ENCODE measurements at places on chromosomes 11 and 22. TPM values are rescaled to one million over a fixed set of nuclear protein-coding genes. Genes with fewer than 3 reads are reported as not detected.
A peak's percentile ranks its signal among the peaks of the same experiment; 100 is the strongest.

- H3K4me3 ChIP-seq, result no peak overlapping the region
- no peaks in the 10 kb centered on the region for H3K4me1 ChIP-seq
- no peak overlapping the region for H3K27ac ChIP-seq
- H3K36me3 ChIP-seq, result no peaks in the 10 kb centered on the region
- peaks cover 1% of the 10 kb centered on the region for H3K27me3 ChIP-seq
Measured at GRCh38 chr22:42786606-42787356, 66.1 kb upstream of the A4GALT start.

GRCh38 chr11:133443206-133443747 is 89.0 kb downstream of the OPCML start:
- no peaks in the 10 kb centered on the region for H3K4me1 ChIP-seq
- H3K4me3 ChIP-seq, result no peak overlapping the region
- H3K27ac ChIP-seq, result no peak overlapping the region
- no peaks in the 10 kb centered on the region for H3K36me3 ChIP-seq
- no peaks in the 10 kb centered on the region for H3K27me3 ChIP-seq

GRCh38 chr11:83033972-83034672 is 37.6 kb downstream of the RAB30 start:
- peaks cover 20% of the 10 kb centered on the region for H3K4me1 ChIP-seq
- H3K27me3 ChIP-seq, result no peaks in the 10 kb centered on the region
- H3K36me3 ChIP-seq, result peaks cover 2% of the 10 kb centered on the region
- no peak overlapping the region for H3K4me3 ChIP-seq
- no peak overlapping the region for H3K27ac ChIP-seq
- no peak for DNase-seq

DNA sequence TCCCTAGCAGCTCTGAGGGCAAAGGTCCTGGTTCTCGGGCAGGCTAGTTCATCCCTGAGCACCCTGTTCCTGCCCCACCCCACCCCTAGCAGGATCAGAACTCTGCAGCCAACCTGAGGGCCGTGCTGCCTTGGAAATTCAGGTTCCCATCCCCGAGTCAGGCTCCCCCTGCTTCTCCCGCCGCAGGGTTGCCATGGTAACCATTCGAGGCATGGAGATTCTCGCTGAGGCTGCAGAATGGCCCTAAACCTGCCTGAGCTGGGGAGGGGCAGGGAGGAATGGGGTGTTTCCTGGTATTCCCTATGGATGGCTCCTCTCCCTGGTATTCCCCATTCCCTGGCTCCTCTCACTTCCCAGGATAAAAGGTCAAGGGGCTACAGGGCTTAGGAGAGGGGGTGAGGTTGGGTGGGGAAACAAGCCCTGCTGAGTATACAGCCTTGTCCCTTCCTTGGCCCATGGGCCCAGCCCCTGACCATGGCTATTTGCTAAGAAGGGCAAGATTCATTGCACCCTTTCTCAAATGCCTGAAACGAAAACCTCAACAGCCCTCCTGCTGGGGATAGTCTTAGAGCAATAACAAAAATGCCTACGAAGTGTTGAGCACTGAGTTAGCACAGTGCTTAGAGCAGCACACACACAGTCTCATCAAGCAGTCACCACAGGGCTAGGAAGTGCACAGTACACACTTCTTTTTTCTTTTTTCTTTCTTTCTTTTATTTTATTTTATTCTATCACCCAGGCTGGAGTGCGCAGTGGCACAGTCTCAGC is 58.7 kb downstream of the CHST1 start:
- H3K4me1 ChIP-seq, result no peaks in the 10 kb centered on the region
- H3K4me3 ChIP-seq, result no peak overlapping the region
- no peak for DNase-seq

DNA sequence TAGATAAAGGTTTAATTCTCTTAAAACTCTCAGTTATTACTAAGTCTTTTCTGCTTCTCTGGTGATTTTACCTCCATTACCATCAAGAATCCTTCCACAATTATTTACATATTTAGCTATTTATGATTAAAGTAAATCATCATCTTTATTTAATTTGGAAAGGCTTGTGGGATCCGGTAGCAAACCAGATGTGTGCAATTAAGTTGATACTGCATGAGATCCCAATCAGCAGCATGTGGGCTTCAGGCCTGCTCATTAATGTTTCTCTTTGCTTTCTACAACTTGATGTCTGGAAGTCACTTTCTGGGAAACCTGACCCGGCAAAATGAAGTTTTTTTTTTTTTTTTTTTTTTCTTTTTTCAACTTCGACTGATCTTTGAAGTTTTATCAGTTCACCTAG is 558.4 kb upstream of the ANO5 start:
- no peaks in the 10 kb centered on the region for H3K36me3 ChIP-seq
- H3K27ac ChIP-seq, result no peak overlapping the region
- no peak overlapping the region for H3K4me3 ChIP-seq
- no peaks in the 10 kb centered on the region for H3K4me1 ChIP-seq

DNA sequence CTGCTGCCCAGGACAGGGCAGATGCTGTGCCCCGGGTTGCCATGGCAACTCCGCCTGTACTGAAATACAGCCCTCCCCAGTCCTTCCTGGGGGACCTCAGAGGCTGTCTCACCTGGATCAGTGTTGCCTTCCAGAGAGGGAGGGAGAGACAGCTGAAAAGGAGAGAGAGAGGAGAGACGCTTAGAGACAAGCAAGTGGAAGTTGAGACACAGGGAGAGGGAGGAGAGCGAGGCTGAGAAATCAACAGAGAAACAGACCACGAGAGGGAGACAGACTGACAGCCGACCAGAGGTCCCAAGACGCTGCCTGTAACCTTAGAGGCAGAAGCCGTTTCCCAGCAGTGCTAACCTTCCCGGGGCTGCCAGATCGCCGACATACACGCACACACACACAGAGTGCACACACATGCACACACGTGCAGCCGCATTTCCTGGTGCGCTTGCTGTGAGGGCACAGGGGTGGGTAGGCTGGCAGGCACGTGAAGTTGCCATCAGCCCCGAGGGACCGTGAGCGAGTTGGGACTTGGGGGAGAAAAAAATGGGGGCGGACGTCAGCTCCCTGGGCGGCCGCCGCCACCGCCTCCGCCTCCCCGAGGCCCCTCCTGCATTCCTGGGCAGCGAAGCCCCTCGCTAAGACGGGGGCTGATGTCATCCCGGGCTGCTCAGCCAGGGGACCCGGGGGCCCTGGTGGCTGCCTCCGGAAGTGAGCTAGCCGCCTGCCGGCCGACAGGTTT is 88.6 kb upstream of the CRYBB3 start:
- peaks cover 10% of the 10 kb centered on the region for H3K4me1 ChIP-seq
- no peaks in the 10 kb centered on the region for H3K36me3 ChIP-seq
- H3K4me3 ChIP-seq, result peak overlapping the region; percentile 65
- no peaks in the 10 kb centered on the region for H3K27me3 ChIP-seq
- DNase-seq, result peak; percentile 61

GRCh38 chr11:111719379-111719778 is 46.8 kb downstream of the PPP2R1B start:
- no peak for DNase-seq
- H3K4me1 ChIP-seq, result no peaks in the 10 kb centered on the region
- no peak overlapping the region for H3K27ac ChIP-seq
- peaks cover 27% of the 10 kb centered on the region for H3K36me3 ChIP-seq
- H3K4me3 ChIP-seq, result no peak overlapping the region
- no peaks in the 10 kb centered on the region for H3K27me3 ChIP-seq

DNA sequence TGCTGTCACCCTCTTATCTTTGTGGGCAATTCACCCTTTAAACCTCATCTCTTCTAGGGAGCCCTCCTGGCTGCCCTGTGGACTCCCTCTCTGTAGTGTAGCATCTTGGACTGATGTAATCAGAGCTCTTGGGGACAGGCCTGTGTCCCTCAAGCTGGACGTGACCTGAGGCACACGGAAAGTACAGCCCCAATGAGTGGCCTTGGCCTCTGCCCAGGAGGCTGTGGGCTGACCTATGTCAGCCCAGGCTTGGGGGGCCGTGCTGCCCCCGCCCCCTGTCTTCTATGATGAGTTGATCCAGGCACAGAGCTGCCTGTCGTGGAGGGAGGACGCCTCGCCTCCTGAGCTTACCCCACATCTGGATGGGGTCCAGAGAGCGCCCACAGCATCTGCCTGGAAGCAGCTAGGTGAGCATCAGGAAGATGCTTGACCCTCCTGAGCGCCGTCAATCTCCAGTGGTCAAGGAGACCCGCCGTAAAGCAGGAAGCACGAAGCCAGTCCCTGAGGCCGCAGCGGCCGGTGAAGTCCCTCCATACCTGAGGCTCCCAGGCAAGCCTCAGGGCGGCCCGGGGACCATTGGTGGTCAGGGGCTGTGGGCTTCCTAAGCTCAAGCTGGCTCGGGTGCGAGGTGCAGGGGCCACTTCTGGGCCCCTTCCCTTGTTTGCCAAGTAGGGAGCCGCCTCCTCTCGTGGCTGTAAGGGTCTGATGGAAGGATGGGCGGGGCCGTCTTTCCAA is 1136.9 kb downstream of the BRD1 start:
- H3K4me3 ChIP-seq, result no peak overlapping the region
- H3K27me3 ChIP-seq, result no peaks in the 10 kb centered on the region
- no peak overlapping the region for H3K27ac ChIP-seq
- H3K4me1 ChIP-seq, result no peaks in the 10 kb centered on the region

- H3K4me1 ChIP-seq, result no peaks in the 10 kb centered on the region
- DNase-seq, result no peak
- H3K27ac ChIP-seq, result no peak overlapping the region
- peaks cover 3% of the 10 kb centered on the region for H3K27me3 ChIP-seq
- H3K36me3 ChIP-seq, result no peaks in the 10 kb centered on the region
Measured at GRCh38 chr22:29050457-29050856, 11.2 kb downstream of the C22orf31 start.

DNA sequence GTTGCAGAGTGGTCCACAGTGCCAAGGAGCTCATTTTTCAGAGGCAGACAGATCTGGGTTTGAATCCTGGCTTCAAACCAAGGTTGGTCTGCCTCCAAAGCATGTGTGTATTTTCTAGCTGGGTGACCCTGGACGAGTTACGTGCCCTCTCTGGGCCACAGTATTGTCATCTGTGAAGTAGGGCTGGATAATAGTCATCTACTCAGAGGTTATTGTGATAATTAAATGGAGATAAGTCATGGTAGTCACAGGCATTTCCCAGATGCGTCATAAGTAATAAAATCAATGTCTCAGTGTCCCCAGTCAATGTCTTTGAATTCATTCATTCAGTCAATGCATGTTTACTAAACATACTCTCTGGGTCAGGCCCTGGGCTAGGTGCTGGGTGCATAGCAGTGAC is 8.6 kb downstream of the OMP start:
- no peaks in the 10 kb centered on the region for H3K36me3 ChIP-seq
- H3K27ac ChIP-seq, result no peak overlapping the region
- peaks cover 3% of the 10 kb centered on the region for H3K27me3 ChIP-seq

DNA sequence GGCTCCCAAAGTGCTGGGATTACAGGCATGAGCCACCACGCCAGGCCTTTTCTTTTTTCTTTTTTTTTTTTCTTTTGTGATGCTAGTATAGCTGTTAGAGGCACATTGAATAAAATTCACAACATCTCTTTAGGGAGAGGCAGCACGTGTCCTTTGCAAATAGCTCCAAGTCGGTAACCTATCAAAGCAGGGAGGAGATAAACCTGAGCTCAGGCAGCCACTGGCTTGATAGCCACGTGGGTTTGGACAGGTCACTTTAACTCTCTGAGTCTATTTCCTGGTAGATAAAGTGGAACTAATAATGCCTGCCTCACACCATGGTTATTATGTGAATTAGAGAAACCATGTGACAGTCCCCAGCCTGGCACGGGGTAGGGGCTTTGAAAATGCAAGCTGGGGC is 43.1 kb upstream of the ATXN10 start:
- H3K27ac ChIP-seq, result no peak overlapping the region
- no peaks in the 10 kb centered on the region for H3K36me3 ChIP-seq
- H3K4me3 ChIP-seq, result no peak overlapping the region
- H3K27me3 ChIP-seq, result peaks cover 56% of the 10 kb centered on the region
- DNase-seq, result no peak

GRCh38 chr11:134382257-134382656 is 29.8 kb downstream of the B3GAT1 start:
- peaks cover 15% of the 10 kb centered on the region for H3K4me1 ChIP-seq
- H3K27me3 ChIP-seq, result peaks cover 4% of the 10 kb centered on the region
- no peaks in the 10 kb centered on the region for H3K36me3 ChIP-seq
- no peak for DNase-seq

- no peak overlapping the region for H3K4me3 ChIP-seq
- DNase-seq, result no peak
- H3K36me3 ChIP-seq, result no peaks in the 10 kb centered on the region
- peaks cover 8% of the 10 kb centered on the region for H3K27me3 ChIP-seq
- peaks cover 3% of the 10 kb centered on the region for H3K4me1 ChIP-seq
- H3K27ac ChIP-seq, result no peak overlapping the region
Measured at GRCh38 chr11:1565904-1566247, 6.2 kb downstream of the DUSP8 start.

GRCh38 chr11:6635082-6635932 is 16.1 kb upstream of the TPP1 start:
- no peaks in the 10 kb centered on the region for H3K36me3 ChIP-seq
- H3K27ac ChIP-seq, result no peak overlapping the region
- DNase-seq, result no peak

- no peak overlapping the region for H3K27ac ChIP-seq
- H3K4me1 ChIP-seq, result no peaks in the 10 kb centered on the region
- peaks cover 39% of the 10 kb centered on the region for H3K27me3 ChIP-seq
- no peaks in the 10 kb centered on the region for H3K36me3 ChIP-seq
- DNase-seq, result no peak
Measured at GRCh38 chr11:36312611-36313472, 16.8 kb downstream of the PRR5L start.

- H3K36me3 ChIP-seq, result peaks cover 3% of the 10 kb centered on the region
- peak overlapping the region; percentile 59 for H3K27ac ChIP-seq
- H3K4me3 ChIP-seq, result peak overlapping the region; percentile 71
- no peaks in the 10 kb centered on the region for H3K27me3 ChIP-seq
- peaks cover 68% of the 10 kb centered on the region for H3K4me1 ChIP-seq
Measured at GRCh38 chr11:46352063-46352841, 5.0 kb downstream of the DGKZ start.

DNA sequence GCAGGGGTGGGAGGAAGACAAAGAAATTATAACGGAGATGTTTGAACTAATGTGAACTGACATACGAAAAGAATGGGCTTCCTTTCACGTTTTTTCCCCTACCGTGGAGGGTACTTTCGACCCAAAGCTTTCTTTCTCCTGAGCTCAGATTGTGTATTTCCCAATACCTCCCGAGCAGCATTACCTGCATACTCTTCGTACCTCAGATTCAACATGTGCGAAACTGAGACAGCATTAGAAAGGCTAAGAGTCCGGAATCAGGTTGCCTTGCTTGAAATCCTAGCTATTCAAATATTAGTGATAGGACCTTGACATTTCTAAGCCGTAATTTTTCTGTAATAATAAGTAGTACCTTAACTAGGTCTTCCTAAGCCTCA is 778 bp upstream of the PAK1 start:
- peak overlapping the region; percentile 41 for H3K27ac ChIP-seq
- H3K4me3 ChIP-seq, result peak overlapping the region; percentile 78
- peaks cover 35% of the 10 kb centered on the region for H3K27me3 ChIP-seq
- DNase-seq, result no peak
- peaks cover 23% of the 10 kb centered on the region for H3K4me1 ChIP-seq

- no peaks in the 10 kb centered on the region for H3K27me3 ChIP-seq
- no peak overlapping the region for H3K4me3 ChIP-seq
- no peak overlapping the region for H3K27ac ChIP-seq
- DNase-seq, result no peak
- peaks cover 31% of the 10 kb centered on the region for H3K36me3 ChIP-seq
Measured at GRCh38 chr11:78109081-78110015, 29.7 kb upstream of the NDUFC2 start.

GRCh38 chr11:20355221-20356219 is 8.0 kb upstream of the HTATIP2 start:
- peak; percentile 64 for DNase-seq
- H3K27me3 ChIP-seq, result peaks cover 11% of the 10 kb centered on the region
- H3K27ac ChIP-seq, result no peak overlapping the region
- no peak overlapping the region for H3K4me3 ChIP-seq
- H3K36me3 ChIP-seq, result no peaks in the 10 kb centered on the region

Gene MYOD1
- total RNA-seq, result not detected

Gene CDK2AP2
- total RNA-seq, result 95.2 TPM

Gene SLC36A4
- total RNA-seq, result 6.7 TPM

Gene LRRC10B
- not detected for total RNA-seq
